Activated CD8-positive, alpha-beta memory T cell treated with anti-CD3 and anti-CD28 coated beads, Interleukin-2, amount 10 ng/mL, durations not matched to agents 7 days and 5 days (primary cell): ENCODE measurements at places on chromosomes 7 and 10. TPM values are rescaled to one million over a fixed set of nuclear protein-coding genes. Genes with fewer than 3 reads are reported as not detected.

Gene ZNF138
- total RNA-seq = 11.0 TPM

DNA sequence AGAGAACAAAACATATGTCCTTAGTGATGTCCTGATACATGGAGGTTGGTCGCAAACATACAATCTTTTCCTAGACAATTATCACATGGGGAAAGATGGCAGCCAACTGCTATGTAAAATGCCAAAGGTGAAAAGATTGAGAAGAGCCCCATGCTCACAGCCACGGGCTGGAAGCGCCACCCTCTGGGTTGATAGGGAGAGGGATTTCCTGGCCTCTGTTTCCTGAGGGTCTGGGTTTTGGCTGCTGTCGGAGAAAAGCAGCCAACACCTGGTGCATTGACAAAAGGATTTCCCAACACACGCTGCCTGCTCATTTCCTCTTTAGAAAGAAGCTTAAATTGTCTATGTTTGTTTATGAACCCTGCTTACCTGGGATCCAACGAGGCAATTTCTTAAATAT is 43.8 kb downstream of the ITIH5 start:
- no peak for DNase-seq
- no peaks in the 10 kb centered on the region for H3K36me3 ChIP-seq
- no peak overlapping the region for H3K27ac ChIP-seq
- no peak overlapping the region for H3K4me3 ChIP-seq
- H3K4me1 ChIP-seq = peaks cover 2% of the 10 kb centered on the region

DNA sequence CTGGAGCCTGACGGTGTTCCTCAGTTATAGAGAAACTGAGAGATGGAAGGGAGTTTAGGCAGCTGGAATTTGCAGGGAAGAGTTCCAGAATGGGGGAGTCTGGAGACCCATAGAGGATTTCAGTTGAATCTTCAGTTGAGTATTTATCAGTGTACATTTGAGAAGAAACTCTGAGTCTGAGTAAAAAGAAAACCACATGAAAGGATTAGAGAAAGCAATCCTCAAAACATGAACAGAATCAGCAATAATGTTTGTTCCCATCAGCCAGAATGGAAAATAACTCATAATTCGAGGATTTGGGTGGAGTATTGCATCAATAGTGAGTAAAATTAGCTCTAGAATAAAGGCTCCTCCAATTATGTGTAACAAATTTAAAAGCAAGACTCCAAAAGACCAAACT is 130.0 kb upstream of the AHR start:
- peaks cover 9% of the 10 kb centered on the region for H3K36me3 ChIP-seq
- no peak overlapping the region for H3K27ac ChIP-seq
- H3K4me1 ChIP-seq = peaks cover 20% of the 10 kb centered on the region
- DNase-seq = no peak
- no peak overlapping the region for H3K4me3 ChIP-seq
- no peaks in the 10 kb centered on the region for H3K27me3 ChIP-seq

- DNase-seq = no peak
- H3K36me3 ChIP-seq = no peaks in the 10 kb centered on the region
Measured at GRCh38 chr7:155145477-155146255, 75.5 kb downstream of the HTR5A start.

DNA sequence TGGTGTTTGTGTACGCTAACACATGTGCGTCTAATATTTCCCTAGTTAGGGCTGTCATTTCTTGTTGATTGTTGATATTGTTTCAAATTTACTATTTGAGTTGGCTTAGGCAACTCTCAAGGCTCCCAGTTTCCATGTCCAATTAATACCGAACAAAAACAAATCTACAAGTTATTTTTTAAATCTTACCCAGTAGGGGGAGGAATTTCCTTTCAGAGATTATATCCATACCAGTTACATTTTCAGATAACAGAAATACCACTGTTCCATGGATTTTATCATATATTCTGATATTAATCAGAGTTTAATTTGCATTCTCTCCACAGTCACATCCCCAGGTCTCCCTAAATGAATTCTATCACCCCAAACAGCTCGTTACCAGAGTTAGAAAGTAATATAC is 7.2 kb upstream of the AKR1B10 start:
- H3K36me3 ChIP-seq = no peaks in the 10 kb centered on the region
- no peak overlapping the region for H3K27ac ChIP-seq
- peaks cover 41% of the 10 kb centered on the region for H3K27me3 ChIP-seq
- H3K4me3 ChIP-seq = no peak overlapping the region
- no peaks in the 10 kb centered on the region for H3K4me1 ChIP-seq

Gene POLR1F
- total RNA-seq = 27.9 TPM

- no peaks in the 10 kb centered on the region for H3K27me3 ChIP-seq
- no peaks in the 10 kb centered on the region for H3K4me1 ChIP-seq
- H3K27ac ChIP-seq = no peak overlapping the region
- no peak overlapping the region for H3K4me3 ChIP-seq
- no peak for DNase-seq
Measured at GRCh38 chr7:41316410-41316809, 386.5 kb downstream of the INHBA start.

DNA sequence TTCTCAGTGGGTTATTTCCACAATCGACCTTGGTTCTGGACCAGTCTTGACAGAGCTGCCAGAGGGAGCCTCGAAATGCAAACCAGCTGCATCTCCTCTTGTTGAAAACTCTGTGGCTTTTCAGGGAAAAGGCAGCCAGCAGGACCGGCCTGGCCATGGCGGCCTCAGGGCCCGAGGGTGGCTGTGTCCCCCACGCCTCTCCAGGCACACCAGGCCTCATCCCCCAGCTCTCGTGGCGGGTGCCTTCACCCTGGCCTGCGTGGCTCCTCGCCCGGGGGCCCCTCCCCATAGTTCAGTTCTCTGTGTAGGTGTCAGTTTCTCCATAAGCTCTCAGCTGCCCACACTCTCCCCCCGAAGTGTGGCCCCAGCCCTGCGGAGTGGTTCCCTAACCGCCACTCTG is 63.5 kb downstream of the MGMT start:
- no peak overlapping the region for H3K27ac ChIP-seq
- no peak for DNase-seq
- peaks cover 4% of the 10 kb centered on the region for H3K4me1 ChIP-seq
- H3K4me3 ChIP-seq = no peak overlapping the region

- H3K27ac ChIP-seq = no peak overlapping the region
- H3K4me1 ChIP-seq = peaks cover 9% of the 10 kb centered on the region
- H3K4me3 ChIP-seq = peak overlapping the region; percentile 62
Measured at GRCh38 chr7:69599286-69599954, 1.1 kb downstream of the AUTS2 start.

GRCh38 chr7:121102619-121103018 is 114.1 kb downstream of the CPED1 start:
- H3K4me1 ChIP-seq = no peaks in the 10 kb centered on the region
- DNase-seq = no peak
- H3K4me3 ChIP-seq = no peak overlapping the region
- H3K36me3 ChIP-seq = no peaks in the 10 kb centered on the region

GRCh38 chr10:76778914-76779795 is 858.5 kb downstream of the KCNMA1 start:
- H3K27ac ChIP-seq = no peak overlapping the region
- no peaks in the 10 kb centered on the region for H3K36me3 ChIP-seq

GRCh38 chr7:157339777-157340677 is 3.2 kb downstream of the DNAJB6 start:
- DNase-seq = peak; percentile 79
- peak overlapping the region; percentile 76 for H3K27ac ChIP-seq
- peaks cover 4% of the 10 kb centered on the region for H3K27me3 ChIP-seq
- H3K4me3 ChIP-seq = peak overlapping the region; percentile 64

- DNase-seq = no peak
- H3K4me1 ChIP-seq = no peaks in the 10 kb centered on the region
- H3K4me3 ChIP-seq = no peak overlapping the region
Measured at GRCh38 chr10:107437921-107438320, 273.4 kb upstream of the SORCS1 start.

DNA sequence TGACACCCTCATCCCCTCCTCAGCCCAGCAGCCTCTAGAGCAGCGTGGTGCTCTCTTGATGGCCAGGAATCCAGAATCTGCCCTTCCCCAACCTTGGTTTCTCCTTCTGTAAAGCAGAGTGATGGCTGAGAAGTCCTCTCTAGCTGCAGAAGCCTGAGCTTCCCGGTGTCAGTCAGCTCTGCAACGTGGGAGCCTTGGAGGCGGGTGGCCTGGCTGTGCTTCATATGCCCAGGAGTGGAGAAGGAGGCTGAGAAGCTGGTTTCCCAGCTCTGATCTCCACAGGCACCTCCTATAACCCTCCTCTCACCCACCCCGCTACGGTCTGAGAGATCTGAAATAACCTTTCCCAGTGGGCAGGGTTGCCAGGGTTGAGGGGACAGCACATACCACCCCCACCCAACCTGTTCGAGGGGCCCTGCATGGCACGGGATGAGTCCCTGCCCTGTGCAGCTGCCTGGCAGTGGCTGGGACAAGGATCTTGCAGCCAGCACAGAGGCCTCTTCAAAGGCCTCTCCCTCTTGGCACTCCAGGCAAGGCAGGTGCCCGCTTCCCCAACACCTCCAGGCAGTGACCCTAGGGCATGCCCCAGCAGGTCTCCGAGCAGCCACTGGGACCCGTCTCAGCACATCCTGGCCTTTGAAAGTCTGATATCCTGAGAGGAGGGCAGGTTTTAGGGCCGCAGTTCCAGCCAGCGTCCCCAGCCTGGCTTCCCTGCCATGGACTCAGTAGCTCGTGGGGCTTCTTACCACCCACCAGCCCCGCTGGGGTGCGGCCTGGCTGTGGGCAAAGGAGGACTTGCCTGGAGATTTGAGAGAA is 18.3 kb upstream of the SLC29A3 start:
- H3K4me3 ChIP-seq = no peak overlapping the region
- H3K4me1 ChIP-seq = no peaks in the 10 kb centered on the region
- DNase-seq = no peak
- H3K27ac ChIP-seq = no peak overlapping the region
- H3K36me3 ChIP-seq = no peaks in the 10 kb centered on the region

- H3K36me3 ChIP-seq = peaks cover 28% of the 10 kb centered on the region
- H3K4me3 ChIP-seq = no peak overlapping the region
- no peak overlapping the region for H3K27ac ChIP-seq
- H3K4me1 ChIP-seq = no peaks in the 10 kb centered on the region
Measured at GRCh38 chr7:780516-780915, 51.8 kb upstream of the SUN1 start.

- H3K4me1 ChIP-seq = no peaks in the 10 kb centered on the region
- H3K36me3 ChIP-seq = no peaks in the 10 kb centered on the region
- peaks cover 10% of the 10 kb centered on the region for H3K27me3 ChIP-seq
- no peak for DNase-seq
Measured at GRCh38 chr7:30760514-30761213, 8.7 kb downstream of the INMT start.

Gene RASA4B
- 16.7 TPM for total RNA-seq

Gene CHCHD1
- 29.0 TPM for total RNA-seq

GRCh38 chr7:2022737-2023250 is 210.0 kb downstream of the MAD1L1 start:
- H3K36me3 ChIP-seq = peaks cover 22% of the 10 kb centered on the region
- no peak overlapping the region for H3K27ac ChIP-seq
- DNase-seq = no peak
- peaks cover 3% of the 10 kb centered on the region for H3K4me1 ChIP-seq
- H3K27me3 ChIP-seq = no peaks in the 10 kb centered on the region
